T47D (cell line): ENCODE measurements at places on chromosomes 6 and 20.
A peak's percentile ranks its signal among the peaks of the same experiment; 100 is the strongest.

DNA sequence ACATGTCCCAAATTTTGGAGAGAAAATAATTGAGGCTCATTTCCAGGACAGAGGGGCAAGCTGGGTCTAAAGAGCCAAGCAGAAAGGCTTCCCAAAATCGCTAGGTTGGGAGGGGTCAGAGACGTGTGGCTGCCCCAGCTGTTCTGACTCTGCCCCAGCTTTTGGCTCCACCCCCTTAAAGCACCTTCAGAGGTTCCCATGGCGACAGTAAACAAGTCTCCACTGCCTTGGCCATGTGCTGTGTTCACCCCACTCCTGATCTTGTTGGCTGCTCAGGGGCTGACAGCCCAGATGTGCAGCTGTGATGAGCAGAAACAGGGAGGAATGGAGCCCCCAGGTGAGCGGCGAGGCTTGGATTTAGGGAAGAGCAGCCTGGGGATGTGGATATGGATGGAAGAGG, 72.8 kb upstream of the SPTLC3 start:
- DNase-seq, result no peak

DNA sequence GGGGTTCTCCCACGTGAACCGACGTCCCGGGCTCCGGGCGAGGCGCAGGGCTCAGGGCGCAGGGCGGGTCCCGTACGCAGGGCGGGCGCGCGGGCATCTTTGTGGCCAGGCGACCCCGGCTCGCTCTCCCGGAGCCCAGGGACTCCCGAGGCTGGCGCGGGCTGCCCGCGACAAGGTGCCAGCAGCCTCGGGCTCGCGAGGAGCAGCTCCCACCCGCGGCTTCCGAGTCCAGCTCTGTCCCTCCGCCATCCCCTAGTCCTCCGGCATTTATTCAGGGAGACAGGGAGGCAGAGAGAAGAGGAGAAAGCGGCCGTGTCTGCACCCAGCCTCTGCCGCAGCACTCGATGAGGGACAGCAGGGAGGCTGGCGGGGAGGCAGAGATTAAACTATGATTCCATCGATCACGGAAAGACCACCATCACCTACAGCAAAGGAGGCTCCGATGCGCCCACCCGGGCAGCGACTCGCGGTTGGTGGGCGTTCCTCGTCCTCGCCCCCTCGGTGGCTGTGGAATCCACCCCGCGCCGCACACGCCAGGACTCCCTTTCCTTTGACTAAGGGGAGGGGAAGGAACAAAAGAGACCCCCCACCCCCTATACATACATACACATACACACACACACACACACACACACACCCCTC, 1.1 kb downstream of the RGS17 start:
- DNase-seq, result no peak

GRCh38 chr6:130781557-130781956, 45.6 kb upstream of the SMLR1 start:
- no peak for DNase-seq

DNA sequence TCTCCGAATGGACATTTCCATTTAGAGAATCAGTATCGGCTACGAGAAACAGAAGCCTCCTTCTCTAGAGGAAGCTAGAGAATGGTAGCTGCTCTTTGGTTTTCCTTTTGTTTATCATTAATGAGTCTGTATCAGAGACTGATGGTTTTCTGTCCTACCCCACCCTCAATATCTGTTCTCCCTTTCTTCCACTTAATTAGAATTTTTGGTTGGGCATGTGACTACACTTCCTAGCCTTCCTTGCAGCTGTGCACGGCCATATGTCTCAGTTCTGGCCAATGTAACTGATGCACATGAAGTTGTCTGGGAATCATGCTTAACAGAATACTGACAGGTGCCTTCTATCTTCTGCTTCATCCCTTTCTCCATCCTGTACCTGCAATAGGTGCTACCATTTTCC, 19.0 kb downstream of the RNF24 start:
- DNase-seq, result no peak

GRCh38 chr6:161835500-161836215, 561.8 kb upstream of the AGPAT4 start:
- no peak for DNase-seq

DNA sequence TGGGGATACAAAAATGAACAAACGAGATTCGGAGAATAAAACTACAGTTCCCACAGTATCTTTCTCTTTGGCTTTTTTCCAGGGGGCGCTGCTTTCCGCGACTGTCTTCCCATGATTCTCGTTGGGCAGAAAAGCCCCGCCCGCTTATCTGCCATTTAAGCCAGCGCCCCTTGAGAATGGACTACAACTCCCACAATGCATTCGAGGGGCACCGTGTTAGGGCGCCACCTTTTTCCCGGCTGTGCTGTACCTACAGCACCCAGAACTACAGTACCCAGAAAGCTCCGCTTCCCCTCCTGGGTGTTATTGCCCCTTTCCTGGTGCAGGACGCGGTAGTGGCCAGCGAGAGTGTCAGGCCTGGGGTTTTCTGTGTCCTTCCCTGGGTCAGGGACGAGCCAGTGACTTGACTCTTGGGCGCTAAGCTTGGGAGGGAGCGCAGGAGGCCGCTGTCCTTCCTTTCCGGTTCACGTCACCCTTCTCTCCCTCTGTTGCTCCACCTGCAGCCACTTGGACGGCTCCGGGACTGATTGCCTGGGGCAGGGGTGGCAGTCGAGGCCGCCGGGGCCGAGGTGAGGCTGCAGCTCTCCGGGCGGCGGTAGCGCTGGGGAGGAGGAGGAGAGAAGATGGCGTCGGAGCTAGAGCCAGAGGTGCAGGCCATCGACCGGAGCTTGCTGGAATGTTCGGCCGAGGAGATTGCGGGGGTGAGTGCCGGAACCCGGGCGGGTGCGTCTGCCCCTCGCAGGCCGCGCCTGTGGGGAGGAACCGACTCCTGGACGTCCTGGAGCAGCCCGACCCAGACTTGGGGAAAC, at the start of gene UBR2:
Gene UBR2 (plus strand): TSS at position 333 of the 809 bp plus-strand sequence. CDS start 291 bp downstream, at position 624.
- DNase-seq, result peak; percentile 99

DNA sequence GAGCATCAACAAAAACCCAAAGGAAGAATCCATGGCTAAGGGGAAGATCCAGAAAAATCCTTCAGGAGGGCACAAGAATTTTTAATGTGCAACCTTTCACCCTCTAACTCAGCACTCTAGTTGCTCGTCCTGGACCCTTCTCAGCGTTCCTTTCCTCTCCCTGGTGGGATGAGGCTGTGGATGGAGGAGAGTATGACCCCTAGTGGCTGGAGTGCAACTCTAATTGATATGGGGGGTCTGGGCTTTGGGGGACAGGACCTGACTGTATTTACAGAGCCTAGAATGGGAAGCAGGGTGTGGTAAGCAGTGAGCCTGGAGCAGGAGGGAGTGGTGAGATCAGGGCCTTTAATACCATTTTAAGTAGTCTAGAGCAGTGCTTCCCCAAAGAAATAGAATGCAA, 83.9 kb upstream of the CEP85L start:
- no peak for DNase-seq

DNA sequence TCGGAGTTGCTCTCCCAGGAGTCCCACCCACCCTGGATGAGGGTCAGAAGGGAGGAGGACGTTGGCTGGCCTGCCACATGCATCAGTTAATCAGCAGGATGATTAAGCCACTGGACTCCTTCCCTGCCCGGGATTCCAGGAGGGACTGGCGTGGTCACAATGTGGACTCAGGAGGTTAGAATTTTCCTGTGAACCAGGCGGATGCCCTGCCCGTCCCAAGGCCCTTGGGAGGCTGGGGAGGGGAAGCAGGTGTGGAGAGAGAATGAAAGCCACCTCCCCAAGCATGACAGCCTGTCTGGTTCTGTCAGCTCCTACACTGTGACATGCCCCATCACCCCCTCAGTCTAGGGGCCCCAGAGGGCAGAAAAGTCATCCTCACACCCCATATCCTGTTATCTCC, 11.6 kb upstream of the ITPR3 start:
- DNase-seq, result no peak

- peak; percentile 85 for DNase-seq
Observed at GRCh38 chr20:17968366-17969277, at the start of the genes MGME1 and SNX5. MGME1 (plus strand) TSS chr20:17969018; CDS start chr20:17969860, 842 bp downstream. SNX5 (minus strand) TSS chr20:17968794; CDS start chr20:17968425, 369 bp downstream.

DNA sequence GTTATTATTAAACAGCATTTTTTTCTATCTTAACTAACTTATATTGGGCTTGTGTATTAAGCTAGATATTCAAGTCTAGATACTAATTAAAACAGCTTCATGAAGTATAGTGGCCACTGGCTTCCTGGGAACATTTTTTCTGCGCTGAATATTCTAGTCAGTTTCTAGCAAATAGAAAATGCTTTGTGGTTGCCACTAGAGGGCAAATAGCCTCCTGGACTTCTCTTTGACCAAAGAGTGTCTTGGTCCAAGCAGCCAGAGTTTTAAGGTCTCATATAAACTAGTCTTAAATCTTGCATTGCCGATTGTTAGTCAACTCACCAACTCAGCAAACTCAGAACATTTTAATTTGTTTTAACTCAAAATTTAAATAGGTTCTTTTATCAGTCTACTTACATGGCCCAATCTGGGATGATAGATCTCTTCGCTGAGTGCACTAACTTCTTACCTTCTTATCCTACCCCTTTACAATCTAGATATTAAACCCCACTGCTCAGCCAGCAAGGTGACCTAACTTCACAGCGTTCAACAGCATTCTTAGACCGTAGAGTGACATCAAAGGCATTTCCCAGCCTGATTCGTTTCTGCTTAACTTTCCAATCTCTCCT, 24.6 kb upstream of the ID4 start:
- DNase-seq, result no peak

DNA sequence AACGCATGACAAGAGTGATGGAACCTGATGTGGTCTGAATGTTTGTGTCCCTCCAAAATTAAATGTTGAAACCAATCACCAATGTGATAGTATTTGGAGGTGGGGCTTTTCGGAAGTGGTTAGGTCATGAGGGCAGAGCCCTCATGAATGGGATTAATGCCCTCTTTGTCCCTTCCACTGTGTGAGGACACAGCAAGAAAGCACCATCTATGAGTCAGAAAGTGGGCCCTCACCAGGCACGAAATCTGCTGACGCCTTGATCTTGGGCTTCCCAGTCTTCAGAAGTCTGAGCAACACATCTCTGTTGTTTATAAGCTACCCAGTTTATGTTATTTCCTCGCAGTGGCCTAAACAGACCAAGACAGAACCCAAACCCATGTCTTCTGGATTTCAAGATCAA, 244.0 kb upstream of the JAG1 start:
- DNase-seq, result no peak

GRCh38 chr20:18613553-18613952, 25.7 kb downstream of the DTD1 start:
- DNase-seq, result no peak

- DNase-seq, result peak; percentile 37
Observed at GRCh38 chr6:33926451-33926850, 122.6 kb upstream of the MLN start.

DNA sequence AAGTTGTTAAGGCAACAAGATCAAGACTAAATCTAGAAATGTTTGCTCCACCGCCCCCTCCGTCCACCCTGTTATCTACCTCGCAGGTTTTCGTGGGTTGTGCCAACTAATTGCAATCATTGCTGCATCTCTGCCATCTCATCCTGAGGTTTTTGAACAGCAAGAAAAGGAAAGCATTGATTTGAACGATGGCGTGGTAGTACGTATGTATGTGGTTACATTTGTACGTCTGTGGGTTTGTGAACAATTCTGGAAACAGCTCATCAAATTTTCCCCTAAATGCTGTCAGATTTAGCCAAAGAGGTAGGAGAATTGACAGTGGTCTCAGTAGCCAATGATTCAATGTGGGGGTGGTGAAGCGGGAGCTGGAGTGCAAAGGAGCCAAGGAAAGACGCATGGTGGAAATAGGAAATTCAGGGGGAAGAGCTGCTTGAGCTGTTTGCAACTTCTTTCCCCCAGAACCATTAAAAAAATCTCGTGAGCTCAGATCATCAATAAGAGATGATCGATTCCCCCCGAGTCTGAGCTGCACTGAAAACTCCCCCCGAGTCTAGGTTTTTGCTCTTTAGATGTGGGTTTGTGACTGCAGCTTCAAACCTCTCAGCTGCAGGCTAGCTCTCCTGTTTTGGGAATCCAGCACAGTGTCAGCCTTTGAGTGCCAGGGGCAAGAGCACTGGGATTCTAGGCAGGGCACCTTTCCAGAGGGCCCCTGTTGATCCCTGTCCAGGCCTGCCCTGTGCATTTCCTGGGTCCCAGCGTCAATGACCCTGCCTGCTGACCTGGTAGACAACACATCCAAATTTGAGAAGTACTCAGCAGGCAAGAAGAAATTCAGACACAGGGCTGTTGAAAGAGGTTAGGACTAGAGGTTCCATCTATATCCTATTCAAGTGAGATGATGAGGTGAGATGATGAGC, 72.6 kb upstream of the LY86 start:
- DNase-seq, result no peak

DNA sequence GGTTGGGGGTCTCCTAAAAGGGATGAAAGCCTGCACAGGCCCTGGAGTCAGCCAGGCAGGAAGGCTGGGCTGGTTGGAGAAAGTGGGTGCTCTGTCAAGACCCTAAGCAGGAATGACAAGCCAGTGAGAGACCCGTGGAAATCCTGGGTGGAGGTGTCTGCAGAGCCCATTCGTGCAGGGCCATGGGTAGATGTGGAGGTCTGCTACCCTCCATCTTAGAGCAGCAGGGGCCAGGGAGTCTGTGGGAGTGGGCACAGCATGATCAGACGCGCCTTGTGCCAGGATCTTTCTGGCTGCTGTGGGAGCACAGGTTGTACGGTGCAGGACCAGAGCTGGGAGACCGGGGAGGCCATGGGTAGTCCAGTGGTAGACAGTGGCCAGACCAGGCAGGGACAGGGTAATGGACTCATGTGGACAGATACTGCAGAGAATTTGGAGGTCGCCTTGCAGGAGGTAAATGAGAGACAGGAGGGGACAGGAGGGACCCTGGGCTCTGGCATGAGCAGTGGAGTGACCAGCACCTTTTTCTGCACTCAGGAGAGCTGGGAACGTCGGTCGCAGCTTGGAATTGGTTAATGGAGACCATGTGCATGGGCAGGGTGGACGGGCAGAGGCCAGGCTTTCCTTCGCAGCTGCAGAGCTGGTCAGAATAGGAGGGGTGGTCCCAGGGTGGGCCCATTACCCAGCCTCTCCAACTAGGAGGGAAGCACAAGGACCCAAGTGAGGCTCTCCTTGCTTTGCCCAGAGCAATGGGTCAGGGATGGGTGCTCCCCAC, 203.5 kb upstream of the PMEPA1 start:
- no peak for DNase-seq

- no peak for DNase-seq
Observed at GRCh38 chr6:36362551-36363370, 24.7 kb downstream of the ETV7 start.

- DNase-seq, result no peak
Observed at GRCh38 chr6:64750910-64751309, 956.1 kb downstream of the EYS start.

DNA sequence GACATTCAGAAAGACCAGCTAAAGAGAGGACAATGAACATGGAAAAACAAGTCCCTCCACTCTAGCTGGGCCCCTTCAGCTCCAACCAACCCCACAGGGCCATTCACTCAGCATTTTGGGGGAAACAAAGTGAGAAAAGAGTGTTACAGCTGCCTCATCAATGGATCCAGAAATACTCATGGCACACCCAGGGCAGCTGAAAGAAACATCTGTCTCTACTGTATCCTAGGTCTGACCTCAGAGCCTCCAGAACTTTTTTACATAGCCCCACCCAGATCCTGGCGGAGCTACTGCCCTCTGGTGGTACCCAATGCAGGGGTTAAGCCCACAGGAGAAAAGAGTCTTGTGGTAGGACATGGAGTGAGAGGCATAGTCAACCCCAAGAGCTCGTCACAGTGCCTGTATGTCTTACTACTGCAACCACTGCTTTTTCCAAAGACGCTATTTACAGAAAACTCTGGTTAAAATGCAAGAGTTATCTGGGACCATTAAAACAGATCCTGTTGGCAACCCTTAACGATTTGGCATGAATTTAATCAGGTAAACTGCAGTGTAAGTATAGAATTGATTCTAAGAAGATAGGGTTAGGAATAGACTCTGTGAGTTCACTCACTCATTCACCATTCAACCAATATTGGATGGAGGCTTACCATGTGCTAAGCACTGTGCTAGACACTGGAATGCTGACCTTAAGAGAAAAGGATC, 37.4 kb upstream of the FAM83C start:
- no peak for DNase-seq

- no peak for DNase-seq
Observed at GRCh38 chr20:47276851-47277534, 79.5 kb downstream of the ZMYND8 start.
